ENCODE measurements at places on chromosomes 6 and 20.

DNA sequence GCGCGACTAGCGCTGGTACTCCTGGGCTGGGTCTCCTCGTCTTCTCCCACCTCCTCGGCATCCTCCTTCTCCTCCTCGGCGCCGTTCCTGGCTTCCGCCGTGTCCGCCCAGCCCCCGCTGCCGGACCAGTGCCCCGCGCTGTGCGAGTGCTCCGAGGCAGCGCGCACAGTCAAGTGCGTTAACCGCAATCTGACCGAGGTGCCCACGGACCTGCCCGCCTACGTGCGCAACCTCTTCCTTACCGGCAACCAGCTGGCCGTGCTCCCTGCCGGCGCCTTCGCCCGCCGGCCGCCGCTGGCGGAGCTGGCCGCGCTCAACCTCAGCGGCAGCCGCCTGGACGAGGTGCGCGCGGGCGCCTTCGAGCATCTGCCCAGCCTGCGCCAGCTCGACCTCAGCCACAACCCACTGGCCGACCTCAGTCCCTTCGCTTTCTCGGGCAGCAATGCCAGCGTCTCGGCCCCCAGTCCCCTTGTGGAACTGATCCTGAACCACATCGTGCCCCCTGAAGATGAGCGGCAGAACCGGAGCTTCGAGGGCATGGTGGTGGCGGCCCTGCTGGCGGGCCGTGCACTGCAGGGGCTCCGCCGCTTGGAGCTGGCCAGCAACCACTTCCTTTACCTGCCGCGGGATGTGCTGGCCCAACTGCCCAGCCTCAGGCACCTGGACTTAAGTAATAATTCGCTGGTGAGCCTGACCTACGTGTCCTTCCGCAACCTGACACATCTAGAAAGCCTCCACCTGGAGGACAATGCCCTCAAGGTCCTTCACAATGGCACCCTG, 1.6 kb downstream of the TPBG start:
- no peak for DNase-seq

- no peak for DNase-seq
Observed at GRCh38 chr20:46142124-46142523, 24.0 kb downstream of the CD40 start.

- DNase-seq: no peak
Observed at GRCh38 chr20:24782801-24783630, 166.1 kb upstream of the CST7 start.

DNA sequence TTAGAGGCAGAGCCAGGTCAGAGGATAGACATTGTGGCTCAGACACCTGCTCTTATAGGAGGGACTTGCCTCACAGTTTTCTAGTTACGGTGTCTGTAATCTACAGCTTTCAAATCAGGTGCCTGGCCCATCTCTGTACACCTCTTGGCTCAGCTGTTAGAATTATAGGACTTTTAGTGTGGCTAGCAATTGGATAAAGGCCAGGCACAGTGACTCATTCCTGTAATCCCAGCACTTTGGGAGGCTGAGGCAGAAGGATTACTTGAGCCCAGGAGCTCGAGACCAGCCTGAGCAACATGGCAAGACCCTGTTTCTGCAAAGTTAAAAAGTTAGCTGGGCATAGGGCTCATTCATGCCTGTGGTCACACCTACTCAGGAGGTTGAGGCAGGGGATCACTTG, 20.0 kb downstream of the BRPF3 start:
- DNase-seq: no peak

DNA sequence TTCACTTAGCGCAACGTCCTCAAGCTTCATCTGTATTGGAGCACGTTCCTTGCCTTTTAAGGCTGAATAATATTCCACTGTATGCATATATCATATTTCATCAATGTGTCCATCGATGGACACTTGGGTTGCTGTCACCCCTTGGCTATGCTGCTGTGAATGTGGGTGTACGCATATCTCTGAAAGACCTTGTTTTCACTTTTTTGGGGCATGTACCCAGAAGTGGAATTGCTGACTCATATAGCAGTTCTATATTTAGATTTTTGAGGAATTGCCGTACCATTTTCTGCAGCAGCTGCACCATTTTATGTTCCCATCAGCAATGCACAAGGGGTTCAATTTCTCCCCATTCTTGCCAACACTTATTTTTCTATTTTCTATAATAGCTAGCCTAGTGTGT, 22.8 kb upstream of the SLC23A2 start:
- DNase-seq: no peak

DNA sequence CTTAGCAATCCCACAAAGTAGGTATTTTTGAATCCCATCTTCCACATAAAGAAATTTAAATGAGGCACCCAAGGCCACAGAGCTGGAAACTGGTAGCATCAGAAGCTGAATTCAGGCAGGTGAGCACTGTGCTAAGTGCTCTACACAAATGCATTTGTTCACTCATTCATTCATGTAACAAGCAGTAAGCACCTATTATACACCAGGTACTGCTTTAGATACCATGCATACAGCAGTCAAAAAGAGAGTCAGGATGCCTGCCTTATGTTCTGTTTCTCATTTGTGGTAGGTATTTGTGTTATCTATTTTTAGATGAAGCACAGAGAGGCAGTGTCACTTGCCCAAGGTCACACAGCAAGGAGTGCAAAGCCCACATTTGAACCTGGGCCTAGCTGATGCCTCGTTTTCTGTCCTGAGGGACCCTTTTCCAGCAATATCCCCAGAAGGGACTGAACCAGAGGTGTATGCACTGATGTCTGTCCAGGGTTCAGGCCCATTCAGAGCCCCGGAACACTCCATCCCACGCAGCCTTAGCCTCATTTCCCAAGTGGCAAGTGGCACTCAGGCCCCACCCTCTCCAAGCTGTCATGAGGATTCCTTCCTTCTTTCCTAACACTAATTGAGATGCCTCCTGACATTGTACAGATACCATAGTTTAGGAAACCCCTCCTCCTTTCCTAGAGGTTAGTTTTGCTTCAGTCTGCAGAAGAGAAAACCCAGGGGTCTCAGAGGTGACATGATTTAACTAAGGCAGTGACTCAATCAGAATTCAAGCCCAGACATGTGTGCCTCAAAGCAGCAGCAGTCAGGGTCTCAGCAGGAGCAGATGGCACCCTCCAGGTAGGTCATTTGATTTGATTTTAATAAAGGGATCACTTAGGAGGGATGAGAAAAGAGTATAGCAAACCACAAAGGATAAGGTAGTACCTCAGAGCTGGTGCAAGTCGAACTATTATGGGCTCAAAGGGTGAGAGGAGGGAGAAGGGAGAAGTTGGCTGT, 61.2 kb upstream of the SIRPA start:
- DNase-seq: no peak

DNA sequence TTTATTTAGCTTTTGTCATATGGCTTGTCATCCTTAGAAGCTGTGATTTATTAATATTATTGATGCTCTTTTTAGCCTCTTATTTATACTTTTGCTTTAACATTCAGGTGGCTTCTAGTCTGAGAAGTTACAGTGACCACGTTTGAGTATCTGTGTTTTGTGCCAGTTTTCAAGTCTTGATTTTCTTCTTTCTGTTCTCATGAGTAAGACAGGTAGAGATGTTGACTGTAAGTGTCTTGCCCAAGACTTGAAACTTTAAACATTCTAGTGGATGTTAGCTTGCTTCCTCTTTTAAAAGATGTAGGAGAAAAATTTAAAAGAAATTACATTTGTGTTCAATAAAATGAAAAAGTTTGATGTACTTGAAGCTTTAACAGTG, 122.6 kb downstream of the LRRC1 start:
- no peak for DNase-seq

- no peak for DNase-seq
Observed at GRCh38 chr6:23650676-23651075, 475.3 kb upstream of the NRSN1 start.

GRCh38 chr6:6348256-6348655, 27.8 kb upstream of the F13A1 start:
- DNase-seq: no peak

DNA sequence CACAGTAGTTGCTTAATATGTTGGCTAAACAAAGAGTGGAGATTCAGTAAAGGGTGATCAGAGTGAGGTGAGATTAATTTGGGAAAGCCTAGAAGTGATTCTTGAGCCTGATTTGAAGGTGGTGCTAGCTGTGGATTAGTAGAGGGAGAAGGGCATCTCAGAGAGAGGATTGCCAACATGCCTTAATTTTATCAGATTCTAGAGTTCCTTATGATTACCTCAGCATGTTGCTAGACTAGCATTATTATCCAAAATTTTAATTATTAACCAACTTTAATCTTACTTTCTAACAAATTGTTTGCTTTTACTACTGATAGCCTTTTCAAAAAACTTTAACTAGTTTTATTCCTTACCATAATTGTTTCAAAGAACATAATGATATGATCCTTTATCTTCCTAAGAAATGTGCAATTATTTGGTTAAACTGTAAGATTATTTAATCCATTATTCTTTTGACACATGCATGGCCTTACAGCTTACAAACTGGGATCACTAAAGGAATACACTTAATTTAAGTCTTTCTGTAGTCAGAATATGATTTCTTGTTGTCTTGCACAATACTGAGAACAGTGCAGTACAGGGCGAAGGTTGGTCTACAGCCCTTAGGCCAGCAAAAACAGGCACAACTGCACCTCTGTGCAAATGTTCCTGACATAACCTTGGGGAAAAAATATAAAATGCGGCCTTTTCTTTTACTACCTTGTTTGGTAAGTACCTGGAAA, 88.9 kb downstream of the SLC16A10 start:
- DNase-seq: no peak

DNA sequence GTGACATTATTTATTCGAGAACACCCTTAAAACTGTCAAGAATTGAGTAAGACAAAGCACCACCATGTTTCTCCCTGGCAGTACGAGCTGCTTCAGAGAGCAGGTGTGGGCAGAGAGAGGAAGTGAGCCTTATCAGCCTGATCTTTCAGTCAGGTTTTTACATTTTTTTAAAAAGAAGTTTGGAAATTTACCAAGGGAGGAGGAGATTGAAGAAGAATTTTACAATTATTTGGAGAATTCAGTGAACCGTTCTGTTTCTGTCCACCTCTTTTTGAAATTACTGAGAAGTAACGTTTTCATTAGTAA, 75.5 kb downstream of the ZDHHC14 start:
- DNase-seq: no peak

GRCh38 chr6:148440016-148440415, 97.4 kb downstream of the SASH1 start:
- no peak for DNase-seq

DNA sequence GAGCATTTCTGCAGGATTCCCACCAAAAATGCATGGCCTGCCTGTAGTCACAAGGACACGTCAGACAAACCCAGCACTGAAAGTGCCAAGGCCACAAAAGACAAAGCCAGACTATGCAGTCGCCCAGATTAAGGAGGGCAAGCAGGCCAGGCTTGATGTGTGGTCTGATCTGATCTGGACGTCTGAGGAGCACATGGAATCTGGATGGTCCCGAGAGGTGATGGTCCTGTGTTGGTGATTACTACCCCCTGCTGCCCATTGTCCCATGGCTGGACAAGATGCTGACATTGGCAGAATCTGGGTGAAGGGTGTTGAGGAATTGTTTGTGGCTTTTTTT, 17.1 kb downstream of the NPEPL1 start:
- DNase-seq: no peak

- no peak for DNase-seq
Observed at GRCh38 chr20:50709636-50709973, 18.3 kb upstream of the RIPOR3 start.

All from stimulated activated CD4-positive, alpha-beta T cell treated with anti-CD3 and anti-CD28 coated beads, Interleukin-15, amount 100 ng/mL, for 48 hours (primary cell).